NCI-H524 (cell line): ENCODE measurements at places on chromosomes 4 and X.

- DNase-seq, result no peak
Measured at GRCh38 chr4:139386421-139386820, 67.5 kb upstream of the RAB33B start.

DNA sequence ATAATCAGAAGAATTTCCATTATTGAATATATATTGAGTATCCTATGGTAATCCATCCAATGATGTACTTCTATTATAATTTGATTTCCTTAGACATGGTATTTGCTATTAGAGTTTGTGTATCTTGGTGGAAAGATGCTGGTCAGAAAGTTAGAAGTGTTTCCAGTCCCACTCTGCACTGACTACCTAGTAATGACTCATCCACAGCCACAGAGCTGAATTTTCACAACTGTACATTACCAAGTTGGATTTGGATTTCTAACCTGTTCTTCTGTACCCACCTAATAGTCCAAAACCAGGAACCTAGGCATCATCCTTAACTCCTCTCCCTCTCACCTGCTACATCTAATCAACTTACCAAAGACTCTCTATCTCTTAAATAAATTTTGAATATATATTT is 145.4 kb downstream of the REELD1 start:
- no peak for DNase-seq

DNA sequence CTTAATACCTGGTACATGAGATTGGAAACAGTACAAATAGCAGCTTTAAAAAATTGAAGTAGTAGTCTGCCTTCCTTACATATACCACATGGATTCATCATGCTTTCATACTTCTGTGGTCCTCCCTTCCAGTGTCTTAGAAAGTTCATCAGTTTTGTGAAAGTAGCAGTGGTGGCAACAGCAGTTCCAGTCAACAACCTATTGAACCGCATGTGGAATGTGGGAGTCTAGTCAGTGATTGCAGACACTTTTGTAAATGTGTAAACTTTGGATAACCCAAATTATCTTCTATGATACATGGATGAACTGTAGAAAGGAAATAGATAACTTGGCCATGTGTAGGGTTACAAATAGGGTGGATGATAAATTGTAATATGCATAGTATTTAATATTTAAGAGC is 34.1 kb downstream of the FNIP2 start:
- DNase-seq, result no peak

- no peak for DNase-seq
Measured at GRCh38 chr4:141724646-141725045, 88.3 kb downstream of the IL15 start.

DNA sequence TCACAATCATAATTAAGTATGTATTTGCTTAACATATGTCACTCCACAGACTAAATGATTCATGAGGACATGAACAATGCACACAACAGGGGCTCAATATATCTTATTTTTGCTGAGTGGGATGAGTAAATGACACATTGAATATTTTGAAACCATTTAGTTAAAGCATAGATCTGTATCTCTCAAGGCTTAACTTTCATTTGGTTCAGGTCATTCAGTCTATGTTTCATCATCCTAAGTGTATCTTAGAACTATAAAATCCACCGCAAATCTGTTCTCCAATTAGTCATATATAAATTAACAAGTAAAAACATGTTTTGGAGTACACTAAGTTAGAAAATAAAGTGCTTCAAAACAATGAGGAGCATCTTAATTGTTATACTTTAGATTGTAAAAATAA is 45.8 kb downstream of the AREG start:
- DNase-seq, result no peak

GRCh38 chr4:128686032-128686465 is 123.5 kb upstream of the JADE1 start:
- DNase-seq, result no peak

DNA sequence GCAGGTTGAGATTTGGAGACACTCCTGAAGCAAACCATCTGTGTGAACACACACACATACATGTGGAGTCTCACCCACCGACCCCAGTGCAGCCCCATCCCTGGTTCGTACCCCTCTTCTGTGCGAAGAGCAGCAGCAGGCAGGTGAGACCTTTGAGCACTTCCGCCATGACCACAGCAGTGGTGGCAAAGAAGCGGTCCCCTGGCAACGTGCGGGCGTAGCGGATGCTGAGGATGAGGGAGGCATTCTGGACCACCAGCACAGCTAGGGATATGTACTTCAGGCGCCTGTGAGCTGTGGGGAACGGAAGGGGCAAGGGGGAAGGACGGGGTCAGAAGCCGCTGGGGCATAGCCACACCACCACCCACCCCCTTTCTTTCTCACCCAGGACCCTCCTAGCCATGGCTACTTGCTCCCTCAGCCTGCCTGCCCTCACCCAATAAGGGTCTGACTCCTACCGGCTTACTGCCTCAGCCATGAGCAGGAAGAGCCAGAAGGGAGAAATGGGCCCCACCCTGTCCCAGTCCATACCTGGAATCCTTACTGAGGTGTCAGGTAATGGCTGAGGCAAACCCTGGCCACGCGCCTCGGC is 1.6 kb downstream of the SLC35A2 start:
- no peak for DNase-seq

DNA sequence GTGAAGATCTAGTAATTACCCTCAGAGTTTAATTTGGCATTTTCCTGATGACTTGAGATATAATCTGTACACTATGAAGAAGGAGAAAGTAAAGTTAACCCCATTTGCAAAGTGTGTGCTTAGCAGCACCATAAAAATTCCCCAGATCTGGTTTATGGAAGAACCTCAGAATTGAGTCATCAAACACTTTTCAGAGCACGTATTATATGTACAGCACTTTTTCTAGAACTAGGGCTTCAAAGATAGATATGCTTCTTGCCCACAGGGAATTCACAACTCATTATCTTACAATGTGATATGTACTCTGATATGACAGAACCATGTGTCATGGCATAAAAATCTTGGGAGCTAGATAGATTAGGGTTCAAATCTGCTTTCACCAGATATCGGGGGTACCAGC is 150.9 kb downstream of the SLC10A7 start:
- no peak for DNase-seq

- DNase-seq, result no peak
Measured at GRCh38 chr4:118904418-118904817, 15.8 kb downstream of the SYNPO2 start.

DNA sequence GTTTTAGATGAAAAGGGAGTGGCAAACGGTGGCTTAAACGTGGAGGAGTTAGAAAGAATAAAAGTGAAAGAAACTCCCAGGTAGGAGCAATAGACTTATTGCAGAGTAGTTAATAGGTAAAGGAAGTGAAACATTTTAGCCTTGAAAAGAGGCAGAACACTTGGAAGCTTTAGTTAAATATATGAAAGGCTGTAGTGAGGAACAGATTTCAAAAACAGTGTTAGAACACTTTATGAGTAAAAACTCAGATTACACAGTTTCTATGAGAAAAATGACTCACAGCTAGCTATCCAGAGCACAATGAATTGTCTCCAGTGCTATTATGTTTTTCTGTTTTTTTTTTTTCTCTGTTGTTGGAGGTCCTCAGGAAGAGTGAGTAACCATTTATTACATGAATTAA is 45.8 kb downstream of the TACR3 start:
- DNase-seq, result no peak

GRCh38 chrX:43663173-43663572 is 7.1 kb downstream of the MAOA start:
- DNase-seq, result no peak

- peak; percentile 56 for DNase-seq
Measured at GRCh38 chr4:40980318-40980883, 230.6 kb downstream of the NSUN7 start.

- no peak for DNase-seq
Measured at GRCh38 chr4:30744957-30745640, 24.9 kb downstream of the PCDH7 start.

DNA sequence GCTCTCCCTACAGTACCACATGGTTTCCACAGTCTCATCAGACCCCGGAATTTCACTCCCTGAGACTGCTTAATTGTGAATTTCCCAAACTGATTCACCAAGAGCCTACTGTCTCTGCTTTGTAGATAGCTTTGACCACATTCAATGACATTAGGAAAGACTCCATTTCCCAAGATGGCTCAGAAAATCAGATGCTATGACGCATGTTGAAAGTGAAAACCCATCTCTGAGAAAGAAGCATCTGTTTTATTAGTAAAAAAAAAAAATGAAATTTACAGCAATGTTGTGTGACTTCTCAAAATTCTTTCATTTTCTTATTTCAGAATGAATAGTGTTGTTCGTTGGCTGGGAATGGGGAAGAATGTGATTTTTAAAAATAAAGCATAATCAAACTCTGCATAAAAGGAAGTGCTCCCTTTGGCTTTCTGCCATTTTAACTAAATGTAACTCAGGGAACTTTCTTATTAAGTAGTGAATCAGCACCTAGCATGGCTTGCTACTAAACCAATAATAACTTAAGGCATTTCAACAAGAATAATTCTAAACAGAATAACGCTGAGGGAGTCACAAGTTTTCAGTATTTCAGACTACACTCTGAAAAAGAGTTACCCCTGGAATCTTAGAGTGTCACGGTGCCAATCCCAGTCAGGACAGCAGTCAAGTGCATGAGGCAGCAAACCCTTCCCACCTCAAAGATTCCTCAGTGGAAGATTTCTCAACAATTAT is 97.4 kb upstream of the MYOZ2 start:
- no peak for DNase-seq

DNA sequence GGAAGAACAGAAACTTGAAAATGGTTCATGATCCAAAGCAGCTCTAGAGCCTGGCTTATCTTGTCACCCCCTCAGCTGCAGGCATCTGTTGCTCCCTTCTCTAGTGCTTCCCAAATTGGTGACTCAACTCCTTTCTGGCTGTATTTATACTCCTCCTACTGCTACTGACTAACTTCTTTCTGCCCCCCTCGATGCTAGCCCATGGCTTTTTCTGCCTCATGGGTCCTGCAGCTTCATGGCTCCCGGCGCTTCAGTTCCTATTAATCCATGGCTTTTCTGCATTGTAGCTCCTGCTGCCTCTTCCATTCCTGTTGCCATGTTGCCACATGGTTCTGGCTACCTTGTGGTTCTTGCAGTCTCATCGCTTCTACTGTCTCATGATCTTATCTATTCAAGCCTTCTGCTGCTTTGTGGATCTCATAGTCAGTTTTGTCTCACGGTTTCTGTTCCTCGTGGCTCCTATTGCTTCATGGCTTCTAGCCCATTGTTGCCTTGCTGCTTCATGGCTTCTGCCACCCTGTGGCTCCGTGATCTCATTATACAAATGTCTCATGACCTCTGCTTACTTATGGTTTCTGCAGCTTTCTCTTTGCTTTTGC is 48.1 kb downstream of the SMC1A start:
- no peak for DNase-seq

DNA sequence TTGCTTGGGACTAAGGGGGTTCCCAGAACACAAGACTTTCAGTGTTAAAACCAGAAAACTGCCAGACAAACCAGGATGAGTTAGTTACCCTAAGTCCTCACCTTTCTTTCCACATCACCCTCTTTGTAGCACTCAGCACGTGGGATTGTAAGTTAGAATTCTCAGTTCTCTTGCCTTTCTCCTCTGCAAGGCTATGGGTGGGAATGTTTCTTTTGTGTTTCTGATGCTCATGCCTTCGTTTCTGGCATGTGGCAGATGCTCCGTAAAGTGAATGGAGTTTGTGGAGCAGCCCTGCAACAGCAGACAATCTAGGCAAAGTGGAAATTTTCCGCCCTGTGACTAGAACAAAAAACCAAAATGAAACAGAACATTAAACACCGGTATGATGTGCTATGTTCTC is 64.7 kb upstream of the SPP1 start:
- no peak for DNase-seq

- DNase-seq, result no peak
Measured at GRCh38 chr4:125359960-125360634, 45.3 kb downstream of the FAT4 start.

DNA sequence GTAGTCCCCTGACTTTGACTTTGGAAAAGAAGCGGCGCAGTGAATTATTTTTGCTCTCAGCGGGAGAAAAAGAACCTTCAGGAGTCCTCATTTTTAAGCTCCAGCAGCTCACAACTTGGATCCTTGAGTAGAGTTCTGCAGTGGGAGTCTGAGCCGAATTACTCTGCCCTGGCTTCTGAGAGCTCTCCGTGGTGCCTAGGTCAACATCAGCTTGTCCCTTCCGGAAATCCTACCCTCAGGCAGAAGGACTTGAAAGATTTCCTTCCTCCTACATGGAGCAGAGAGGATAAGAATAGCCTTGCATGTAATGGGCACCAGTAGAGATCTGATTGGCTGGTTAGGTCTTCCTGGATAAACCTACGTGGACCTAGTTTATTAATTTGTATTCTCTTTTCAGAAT is 549.7 kb upstream of the TENM3 start:
- DNase-seq, result no peak

DNA sequence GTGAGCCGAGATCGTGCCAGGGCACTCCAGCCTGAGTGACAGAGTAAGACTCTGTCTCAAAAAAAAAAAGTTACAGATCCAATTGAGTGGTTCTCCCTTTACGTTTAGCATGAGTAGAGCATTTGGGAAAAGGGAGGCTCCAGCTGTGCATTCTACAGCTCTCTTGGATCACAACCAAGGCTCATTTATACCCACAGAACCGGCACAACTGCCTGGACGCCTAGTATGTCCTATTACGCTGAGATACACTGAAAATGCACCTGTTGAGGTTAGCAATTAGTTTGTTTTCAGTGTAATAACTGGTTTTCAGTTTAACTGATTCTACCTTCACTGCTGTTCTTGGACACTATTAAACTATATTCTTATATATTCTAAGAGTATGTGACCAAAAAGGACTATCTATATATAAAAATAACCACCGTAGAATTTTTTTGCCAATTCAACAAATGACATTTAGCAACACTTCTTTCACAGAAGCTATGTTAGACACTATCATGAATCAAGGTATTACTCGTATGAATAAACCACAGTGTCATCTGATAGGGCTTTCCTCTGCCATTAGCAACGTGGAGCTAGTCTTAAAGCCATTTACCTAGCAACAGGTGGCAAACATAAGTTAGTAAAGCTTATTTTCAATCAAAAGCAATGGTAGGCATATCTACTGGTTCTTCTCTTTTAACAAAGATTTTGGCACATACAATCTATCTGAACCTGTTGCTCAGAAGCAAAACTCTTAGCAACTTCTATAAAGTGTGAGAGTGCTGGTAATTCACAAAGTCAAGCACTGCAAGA is 3.6 kb downstream of the OTUD4 start:
- DNase-seq, result no peak

DNA sequence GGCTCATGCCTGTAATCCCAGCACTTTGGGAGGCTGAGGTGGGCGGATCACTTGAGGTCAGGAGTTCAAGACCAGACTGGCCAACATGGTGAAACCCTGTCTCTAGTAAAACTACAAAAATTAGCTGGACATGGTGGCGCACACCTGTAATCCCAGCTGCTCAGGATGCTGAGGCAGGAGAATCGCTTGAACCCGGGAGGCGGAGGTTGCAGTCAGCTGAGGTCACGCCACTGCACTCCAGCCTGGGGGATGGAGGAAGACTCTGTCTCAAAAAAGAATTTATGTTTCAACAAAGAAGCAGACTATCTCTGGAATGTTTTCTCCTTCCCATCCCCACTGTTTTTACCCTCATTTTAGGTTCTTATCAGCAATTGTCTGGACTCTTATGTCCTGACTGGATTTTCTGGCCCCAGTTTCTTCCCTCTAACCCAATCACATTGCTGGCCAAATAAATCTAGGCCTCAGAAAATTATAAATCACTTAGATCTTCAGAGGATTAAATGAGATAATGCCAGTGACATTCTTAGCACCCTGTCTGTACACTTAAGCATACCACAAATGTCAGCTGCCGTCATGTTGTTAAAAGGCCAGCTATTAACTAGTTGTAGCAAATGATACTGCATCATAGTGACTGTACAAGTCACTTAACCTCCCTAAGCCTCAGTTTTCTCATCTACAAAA is 44.9 kb upstream of the PRSS48 start:
- DNase-seq, result no peak

- no peak for DNase-seq
Measured at GRCh38 chrX:9352694-9353411, 112.0 kb upstream of the TBL1X start.
